ENCODE measurements at places on chromosomes 4 and X. TPM values are rescaled to one million over a fixed set of nuclear protein-coding genes. Genes with fewer than 3 reads are reported as not detected.

GAGE13 gene
- not detected for total RNA-seq

PRDM8 gene
- 29.4 TPM for total RNA-seq

GPR119 gene
- total RNA-seq = not detected

STARD8 gene
- total RNA-seq = 2.1 TPM

TMPRSS11E gene
- not detected for total RNA-seq

PSAPL1 gene
- not detected for total RNA-seq

SPATA4 gene
- not detected for total RNA-seq

GYPB gene
- not detected for total RNA-seq

IL13RA2 gene
- not detected for total RNA-seq

TFE3 gene
- 50.9 TPM for total RNA-seq

All from T-helper 1 cell treated with Interleukin-12 subunit alpha and Interleukin-12 subunit beta and Interleukin-4 antibody, amounts not matched to agents 30 ng/mL and 1 ng/mL, for 36 hours (primary cell).